ENCODE measurements at places on chromosomes 1 and 21.
A peak's percentile ranks its signal among the peaks of the same experiment; 100 is the strongest.

GRCh38 chr1:223129229-223129901 is 13.7 kb downstream of the TLR5 start:
- peak; percentile 65 for DNase-seq

DNA sequence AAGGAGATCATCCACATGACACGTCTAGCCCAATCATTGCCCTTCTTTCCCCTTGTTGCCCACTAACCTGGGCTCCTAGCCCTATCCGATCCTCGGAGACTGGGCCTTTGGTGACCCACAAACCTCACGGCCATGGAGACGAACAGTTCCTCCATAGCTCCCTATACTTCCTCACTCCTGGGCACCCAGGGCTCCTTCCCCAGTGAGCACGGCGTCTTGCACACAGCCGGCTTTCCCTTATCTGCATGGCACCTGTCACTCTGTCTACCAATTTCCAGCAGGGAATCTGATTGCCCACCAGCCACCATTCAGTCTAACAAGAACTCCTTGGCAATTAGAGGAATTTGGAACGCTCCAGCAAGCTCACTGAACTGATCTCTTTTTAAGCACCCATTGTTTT is 3.1 kb downstream of the GNG4 start:
- DNase-seq, result no peak

GRCh38 chr1:180402001-180402400 is 100.4 kb downstream of the ACBD6 start:
- peak; percentile 9 for DNase-seq

GRCh38 chr1:31804098-31804497 is 11.7 kb downstream of the SPOCD1 start:
- no peak for DNase-seq

DNA sequence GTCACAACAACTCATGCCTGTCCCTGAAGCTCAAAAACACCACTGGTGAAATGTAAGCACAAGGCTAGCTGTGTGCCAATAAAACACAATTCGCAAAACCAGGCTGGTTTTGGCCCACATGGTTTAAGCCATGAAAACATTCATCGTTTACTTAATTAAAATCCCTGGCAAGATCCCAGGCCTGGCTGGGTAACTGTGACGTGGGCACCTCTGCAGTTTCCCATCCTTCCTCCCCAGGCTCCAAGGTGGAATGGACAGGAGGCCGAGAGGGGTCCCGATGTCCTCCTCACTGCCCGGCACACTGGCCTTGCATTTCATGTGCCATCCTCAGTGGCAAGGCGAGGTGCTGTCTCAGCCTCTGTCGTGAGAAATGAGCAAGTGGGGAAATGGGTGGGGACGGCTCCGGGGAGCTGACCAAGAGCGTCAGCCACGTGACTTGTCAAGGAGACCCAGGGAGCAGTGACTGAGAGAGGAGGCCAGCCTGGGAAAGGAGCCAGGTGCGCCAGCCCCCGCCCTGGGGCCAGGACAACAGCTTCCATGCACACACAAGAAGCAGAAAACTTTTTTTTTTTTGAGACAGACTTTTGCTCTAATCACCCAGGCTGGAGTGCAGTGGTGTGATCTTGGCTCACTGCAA is 153.1 kb upstream of the RAB4A start:
- DNase-seq, result no peak

DNA sequence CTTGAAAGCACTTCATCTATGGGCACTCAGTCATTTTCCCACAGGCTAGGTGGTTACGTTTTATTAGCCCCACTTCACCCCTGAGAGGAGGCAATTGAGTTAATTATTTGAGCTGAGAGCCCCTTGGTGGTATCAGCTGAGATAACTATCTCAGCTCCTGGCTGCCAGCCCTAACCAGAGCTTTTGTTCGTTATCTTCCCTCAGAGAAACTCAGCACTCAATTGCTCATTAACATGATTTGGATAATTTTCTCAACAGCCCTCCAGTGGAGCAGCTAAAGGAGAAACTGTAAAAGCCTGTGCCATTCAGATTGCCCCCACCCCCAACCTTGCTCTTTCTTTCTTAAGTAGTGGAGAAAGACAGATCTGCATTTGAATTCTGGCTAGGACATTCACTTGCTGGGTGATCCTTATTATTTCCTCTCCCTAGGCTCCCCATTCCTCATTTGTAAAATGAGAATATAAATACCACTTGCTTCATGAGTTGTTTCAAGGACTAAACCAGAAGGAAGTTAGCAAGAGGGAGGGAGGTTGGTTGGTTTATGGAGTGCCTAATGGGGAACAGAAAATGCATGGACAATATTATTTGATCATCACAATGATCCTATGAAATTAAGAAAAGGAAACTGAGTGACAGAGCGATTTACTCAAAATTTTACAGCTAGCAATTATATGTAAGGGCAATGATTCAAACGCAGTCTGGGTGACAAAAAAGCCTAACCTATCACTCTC is 218.7 kb upstream of the FGGY start:
- DNase-seq, result no peak

DNA sequence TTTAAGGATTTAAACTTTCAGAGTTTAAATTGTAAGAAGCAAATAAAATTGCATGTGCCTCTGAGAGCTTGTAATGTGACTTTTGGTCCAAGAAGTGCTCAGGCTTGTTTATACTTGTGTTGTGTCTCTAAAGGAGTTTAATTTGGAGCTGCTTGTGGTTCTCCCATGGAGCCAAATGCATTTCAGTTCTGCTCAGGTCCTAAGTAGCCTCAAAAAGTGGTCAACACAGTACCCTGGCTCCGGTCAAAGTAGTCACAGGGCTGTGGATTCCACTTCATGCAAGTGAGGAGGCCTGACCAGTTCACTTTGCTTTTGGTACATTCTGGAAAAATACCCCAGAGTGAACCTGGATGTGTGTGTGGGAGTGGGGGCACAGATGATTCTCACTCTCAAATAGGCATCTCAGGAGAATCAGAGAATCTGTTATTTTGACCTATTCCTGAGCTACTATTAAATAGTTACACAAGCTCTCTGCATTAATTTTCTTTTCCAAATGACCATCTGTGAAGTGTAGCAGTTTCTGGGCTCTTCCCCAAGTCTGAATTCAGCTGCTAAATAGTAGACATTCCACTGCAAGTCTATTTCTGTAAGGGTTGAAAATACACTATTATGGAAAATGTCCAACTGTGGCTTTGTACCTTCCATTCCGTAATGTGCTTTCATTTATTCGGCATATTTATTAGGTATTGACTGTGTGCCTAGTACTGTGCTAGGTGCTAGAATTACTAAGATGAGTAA is 31.7 kb upstream of the AGO1 start:
- DNase-seq, result no peak

DNA sequence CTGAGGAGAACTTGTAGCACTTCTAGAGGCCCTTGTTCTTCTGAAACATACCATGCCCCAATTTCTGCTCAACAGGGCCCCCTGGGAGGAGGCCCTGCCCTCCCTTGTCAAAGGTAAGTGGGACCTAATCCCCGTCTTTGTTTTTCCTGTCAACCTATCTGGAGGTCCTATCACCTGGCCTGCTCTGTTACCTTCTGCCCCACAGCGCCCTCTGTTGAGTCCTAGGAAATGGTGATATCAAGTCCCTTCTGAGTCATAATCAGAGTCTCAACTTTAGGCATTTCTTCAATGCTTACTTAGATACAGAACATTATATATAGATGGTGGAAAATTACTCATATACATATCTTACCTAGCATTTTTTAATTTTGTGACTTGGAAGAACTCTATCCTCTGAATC is 28.2 kb upstream of the FCRL4 start:
- peak; percentile 43 for DNase-seq

- no peak for DNase-seq
Observed at GRCh38 chr1:36367066-36367465, 18.7 kb downstream of the STK40 start.

GRCh38 chr1:18978706-18979105 is 22.2 kb upstream of the IFFO2 start:
- DNase-seq, result no peak

GRCh38 chr21:42214921-42215320 is 4.0 kb upstream of the ABCG1 start:
- no peak for DNase-seq

- DNase-seq, result no peak
Observed at GRCh38 chr1:175845985-175846384, 102.6 kb upstream of the TNR start.

GRCh38 chr1:233359431-233359830 is 31.9 kb downstream of the MAP3K21 start:
- DNase-seq, result no peak

DNA sequence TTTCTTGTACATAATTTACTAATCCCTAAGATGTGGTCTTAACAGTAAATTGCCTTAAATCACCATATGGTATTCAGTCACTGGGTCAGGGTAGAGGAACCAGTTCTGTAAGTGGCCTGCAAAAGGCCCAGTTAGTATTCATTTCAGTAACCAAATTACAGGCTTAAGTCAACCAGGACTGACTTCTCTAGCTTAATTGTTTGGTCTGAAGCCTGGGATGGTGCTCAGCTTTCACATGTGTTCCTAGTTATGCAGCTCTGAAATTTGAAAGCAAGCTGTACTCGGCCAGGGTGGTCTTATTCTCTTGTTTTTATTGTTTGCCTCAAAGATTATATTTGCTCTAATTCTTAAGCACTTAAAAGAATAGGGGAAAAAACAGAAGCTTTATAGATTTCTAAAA is 144.6 kb downstream of the MAGI3 start:
- DNase-seq, result no peak

GRCh38 chr1:24094554-24094953 is 17.4 kb downstream of the MYOM3 start:
- no peak for DNase-seq

- no peak for DNase-seq
Observed at GRCh38 chr1:107541412-107541811, 400.6 kb downstream of the NTNG1 start.

GRCh38 chr1:89986020-89986419 is 8.9 kb upstream of the ZNF326 start:
- no peak for DNase-seq

DNA sequence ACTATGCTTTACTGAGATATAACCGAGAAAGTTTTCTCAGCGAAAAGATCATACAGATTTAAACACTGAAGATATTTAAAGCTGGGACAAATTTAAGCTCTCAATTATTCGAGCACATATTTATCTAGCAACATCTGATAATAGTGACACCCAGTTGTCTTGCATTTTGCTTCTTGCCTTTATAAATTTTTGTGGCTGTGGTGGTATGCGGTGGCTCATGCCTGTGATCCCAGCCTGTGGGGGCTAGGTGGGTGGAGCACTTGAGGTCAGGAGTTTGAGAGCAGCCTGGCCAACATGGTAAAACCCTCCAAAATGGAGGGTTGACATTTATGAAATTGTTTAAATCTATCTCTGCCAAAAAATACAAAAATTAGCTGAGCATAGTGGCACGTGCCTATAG is 312.2 kb downstream of the SPATA17 start:
- no peak for DNase-seq

DNA sequence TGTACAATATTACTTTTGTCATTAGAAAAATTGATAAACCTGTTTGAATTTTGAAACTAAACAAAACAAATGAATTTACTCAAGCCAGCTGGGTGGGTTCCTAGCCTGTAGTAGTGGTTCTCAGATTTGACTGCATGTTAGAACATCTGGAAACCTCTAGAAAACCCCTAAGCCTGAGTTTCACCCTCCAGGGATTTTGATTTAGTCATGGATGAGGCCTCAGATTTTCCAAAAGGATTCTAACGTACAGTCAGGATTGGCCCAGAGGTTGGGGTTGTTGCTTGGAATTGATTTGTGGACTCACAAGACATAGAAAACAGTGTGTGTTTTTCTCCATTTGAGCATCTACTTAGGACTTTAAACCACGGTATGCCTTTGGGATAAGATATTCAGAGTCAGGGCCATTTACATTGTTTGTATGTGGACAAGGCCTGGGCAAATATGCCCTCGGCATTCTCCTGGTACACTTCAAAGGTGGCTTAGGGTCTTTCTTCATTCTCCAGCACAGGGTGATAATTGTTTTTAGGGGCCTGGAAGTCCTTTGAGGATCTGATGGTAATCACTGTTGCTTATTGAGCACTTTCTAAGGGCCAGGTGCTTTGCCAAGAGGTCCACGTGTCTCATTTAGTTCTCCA is 42.6 kb downstream of the ATP5PO start:
- DNase-seq, result no peak

- no peak for DNase-seq
Observed at GRCh38 chr1:245301921-245302320, 147.1 kb downstream of the KIF26B start.

GRCh38 chr1:94629259-94630181 is 88.0 kb upstream of the F3 start:
- no peak for DNase-seq

DNA sequence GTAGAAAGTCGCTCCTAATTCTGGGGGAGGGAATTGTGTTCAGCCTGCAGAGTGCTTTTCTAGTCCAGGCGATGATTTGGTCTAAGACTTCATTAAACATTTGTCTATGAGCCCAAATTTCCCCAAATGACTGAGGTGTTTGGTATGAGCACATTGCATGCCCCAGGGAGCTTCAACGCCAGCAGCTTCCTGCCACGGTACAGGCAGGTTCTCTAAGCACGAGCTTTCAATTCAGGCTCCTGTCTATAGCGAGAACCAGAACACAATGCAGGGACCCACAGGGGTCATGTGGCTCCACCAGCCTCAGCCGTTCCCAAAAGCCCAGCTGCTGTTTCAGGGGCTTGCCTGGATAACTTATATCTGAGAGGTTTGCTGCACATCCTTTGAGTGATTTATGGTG is 34.1 kb upstream of the H6PD start:
- DNase-seq, result no peak

GRCh38 chr1:35611655-35612054 is 29.7 kb downstream of the PSMB2 start:
- DNase-seq, result no peak

DNA sequence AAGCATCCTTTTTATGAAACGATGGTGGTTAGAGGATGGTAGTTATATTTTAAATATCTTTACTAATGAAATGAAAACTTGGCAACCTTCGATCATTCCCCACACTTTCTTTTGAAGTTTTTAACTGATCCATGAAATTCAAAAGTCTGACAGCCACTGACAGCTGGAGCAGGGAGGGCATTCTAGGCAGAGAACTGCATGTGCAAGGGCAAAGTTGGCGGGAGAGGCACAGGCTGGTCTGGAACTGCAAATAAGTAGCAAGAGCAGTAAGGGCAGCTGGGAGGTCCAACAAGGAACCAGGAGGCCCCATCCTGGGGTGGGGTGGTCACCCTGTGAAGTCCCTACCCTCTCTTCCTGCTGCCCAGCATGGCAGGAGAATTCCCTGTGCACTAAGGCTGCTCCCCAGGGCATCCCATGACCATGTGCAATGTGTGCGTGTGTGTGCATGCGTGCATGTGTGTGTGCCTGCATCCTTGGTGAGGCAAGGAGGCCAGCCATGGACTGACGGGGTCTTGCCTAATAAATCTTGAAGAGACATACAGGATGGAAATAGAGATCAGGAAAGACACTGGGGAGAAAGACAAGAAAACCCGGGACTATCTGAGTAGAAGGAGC is 33.1 kb upstream of the FOXO6 start:
- no peak for DNase-seq

- DNase-seq, result no peak
Observed at GRCh38 chr1:197388801-197389200, 120.7 kb downstream of the CRB1 start.

- no peak for DNase-seq
Observed at GRCh38 chr1:22750685-22751051, 40.0 kb downstream of the EPHB2 start.
